ENCODE measurements at places on chromosomes 1 and 21. TPM values are rescaled to one million over a fixed set of nuclear protein-coding genes. Genes with fewer than 3 reads are reported as not detected.

The CDC20 gene
- 157 TPM for total RNA-seq

The AADACL3 gene
- total RNA-seq: not detected

The LHX4 gene
- not detected for total RNA-seq

The SPATA21 gene
- 0.11 TPM for total RNA-seq

The TRABD2B gene
- not detected for total RNA-seq

The RAVER2 gene
- total RNA-seq: 0.52 TPM

The TTC39A gene
- not detected for total RNA-seq

The PLA2G5 gene
- not detected for total RNA-seq

The ARHGEF16 gene
- not detected for total RNA-seq

The DPT gene
- not detected for total RNA-seq

The ARHGEF10L gene
- total RNA-seq: not detected

The RGSL1 gene
- not detected for total RNA-seq

Data from T-helper 2 cell treated with Interferon-gamma antibody and Interleukin-4, amounts not matched to agents 100 ng/mL and 5 ng/mL, for 36 hours (primary cell).